ENCODE measurements at places on chromosomes 6 and 20. TPM values are rescaled to one million over a fixed set of nuclear protein-coding genes. Genes with fewer than 3 reads are reported as not detected.

The MUCL3 gene
- total RNA-seq: not detected

The DAAM2 gene
- total RNA-seq: 22.9 TPM

- no peak for DNase-seq
Observed at GRCh38 chr6:98272060-98272459, 562.3 kb upstream of the POU3F2 start.

DNA sequence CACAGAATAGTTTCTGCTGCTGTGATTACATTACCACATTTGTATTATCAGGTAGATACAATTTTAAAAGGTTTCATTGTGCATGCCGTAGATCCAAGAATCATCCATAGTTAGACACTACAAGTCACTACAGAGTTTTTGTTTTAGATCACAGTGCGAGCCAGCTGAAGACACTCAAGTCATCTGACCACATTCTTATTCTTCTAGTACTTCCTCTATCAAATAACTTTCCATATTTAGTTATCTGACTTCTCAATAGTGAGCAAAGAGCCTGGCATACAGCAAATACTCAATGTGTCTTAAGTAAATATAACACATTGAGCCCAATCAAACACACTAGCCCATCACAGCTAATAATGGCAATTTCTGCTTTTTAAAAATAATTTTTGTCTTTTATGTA lies 195.4 kb downstream of the ASCC3 start:
- no peak for DNase-seq

DNA sequence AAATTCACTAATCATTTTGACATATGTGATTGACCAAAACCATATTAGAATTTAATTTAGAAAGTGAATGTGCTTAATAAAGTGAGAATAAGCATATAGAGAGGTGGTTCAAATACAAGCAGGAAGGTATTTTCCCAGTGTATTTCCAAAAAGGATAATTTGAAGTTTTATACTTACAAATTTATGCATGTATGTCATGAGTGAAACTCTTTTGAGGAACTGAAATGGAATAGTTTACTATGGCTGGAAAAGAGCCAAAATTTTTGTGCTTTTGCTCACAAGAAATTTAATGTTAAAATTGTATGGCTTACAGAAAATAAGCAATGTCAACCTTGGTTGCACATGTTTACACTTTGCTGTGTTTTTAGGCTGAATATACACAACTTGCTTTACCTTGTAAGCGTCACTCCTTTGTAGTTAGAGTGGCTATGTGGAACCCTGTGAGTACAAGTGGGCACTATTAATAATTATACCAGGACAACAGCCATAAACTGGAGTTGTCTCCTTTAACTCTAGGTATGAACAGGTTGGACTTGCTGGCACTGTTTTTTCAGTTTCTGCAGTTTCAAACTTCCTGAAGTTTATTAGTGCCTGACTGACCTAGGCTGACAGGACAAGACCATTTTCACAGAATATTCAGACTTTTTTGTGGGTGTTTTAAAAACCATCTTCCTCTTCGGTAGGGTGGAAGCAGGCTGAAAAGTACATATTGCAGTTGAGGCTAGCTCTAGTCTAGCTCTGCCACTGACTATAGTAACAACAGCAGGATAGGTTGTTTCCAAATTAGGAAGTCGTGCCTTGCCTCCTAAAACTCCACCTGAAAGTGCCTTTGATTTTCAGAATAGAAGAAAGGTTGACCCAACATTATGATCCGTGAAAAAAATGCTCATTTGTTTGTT lies 6.0 kb downstream of the AFDN start:
- DNase-seq: no peak

DNA sequence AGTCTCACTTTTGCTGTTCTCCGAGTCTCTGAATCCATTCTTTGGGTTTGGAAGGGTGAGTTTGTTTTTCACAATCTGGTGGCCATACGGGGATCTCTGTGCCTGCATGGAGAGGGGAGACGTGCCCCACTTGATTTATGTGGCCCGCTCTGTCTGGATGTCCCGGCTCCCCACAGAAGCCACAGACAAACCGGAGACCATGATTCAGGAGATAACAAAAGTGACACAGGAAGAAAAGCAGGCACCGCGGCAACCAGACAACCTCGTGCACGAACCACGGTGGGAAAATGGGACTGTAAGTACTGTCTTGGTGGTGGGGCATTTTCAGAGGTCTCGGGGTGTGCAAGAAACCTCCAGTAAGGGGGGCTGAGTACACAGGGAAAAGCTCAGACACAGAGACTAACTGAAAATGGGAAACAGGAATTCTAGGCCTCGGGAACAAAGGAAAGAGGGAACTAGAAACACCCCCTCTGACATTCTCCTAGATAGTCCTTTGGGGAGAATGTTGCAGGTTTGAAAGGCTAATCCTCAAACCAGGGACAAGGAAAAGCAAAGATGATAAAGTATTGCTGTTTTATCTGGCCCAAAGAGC lies 22.1 kb upstream of the ZNF318 start:
- no peak for DNase-seq

- DNase-seq: no peak
Observed at GRCh38 chr20:48776306-48776705, 51.5 kb downstream of the PREX1 start.

DNA sequence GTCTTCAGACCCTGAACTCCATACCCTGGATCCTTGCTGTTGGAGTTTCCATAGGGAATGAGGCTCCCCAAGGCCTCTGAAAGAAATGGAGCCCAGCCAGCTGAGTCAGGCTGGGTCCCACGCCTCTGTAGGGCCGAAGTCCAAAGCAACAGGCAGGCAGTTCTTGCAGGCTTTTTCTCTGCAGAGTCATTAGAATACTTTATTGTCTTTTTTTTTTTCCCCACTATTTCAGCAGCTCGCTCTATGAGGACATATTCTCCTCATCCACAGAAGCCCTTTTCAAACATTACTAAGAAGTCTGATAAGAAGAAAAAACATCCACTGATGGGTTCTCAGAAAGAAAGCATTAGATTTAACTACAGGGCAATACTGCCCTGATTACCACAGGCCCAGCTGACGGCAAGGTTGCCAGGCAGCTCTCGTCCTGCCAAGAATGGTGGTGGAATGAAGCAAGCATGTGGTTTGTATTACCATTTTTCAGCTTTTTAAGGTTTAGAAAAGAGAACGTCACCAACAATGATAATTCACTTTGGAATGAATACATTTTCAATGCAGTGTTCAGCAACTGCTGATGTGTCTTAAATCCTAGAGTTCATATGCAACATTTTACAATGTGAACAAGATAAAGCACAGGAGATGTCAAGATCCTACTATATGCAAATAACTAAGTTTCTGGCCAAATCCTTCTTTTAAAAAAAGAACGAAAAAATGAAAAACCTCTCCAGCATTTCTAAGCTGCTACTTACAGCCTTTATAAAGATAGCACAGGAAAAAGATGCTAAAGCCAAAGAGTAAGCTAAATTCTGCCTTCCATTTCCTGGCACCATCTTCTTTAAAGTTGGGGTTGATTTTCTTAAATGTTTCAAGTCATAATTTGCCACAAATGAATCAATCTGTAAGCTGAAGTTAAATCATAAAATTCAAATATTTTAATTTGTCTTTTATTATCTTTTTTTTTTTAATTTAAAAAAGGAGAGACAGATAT lies 223.6 kb upstream of the CITED2 start:
- peak; percentile 81 for DNase-seq

- no peak for DNase-seq
Observed at GRCh38 chr6:21556511-21556910, 37.0 kb upstream of the SOX4 start.

Measured in ovary (tissue), 10 donors.